ENCODE measurements at places on chromosomes 3 and 15.

DNA sequence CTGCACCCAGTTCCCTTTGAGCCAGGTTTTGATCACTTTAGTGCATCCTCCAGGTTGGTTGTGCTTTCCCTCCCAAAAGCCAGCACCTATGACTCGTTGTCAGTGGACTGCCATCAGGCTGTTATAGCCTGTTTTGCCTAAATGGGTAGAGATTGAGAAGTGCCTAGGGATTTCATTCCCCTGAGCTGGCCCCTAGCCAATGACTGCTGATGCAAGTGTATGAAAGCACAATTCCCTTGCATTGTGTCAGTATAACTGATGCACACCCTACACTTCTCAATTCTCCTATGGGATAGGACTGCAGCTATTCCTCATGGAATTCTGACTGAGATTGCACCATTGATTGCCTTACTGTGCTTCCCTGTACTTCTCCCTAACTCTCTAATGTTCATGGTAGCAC, 102.1 kb upstream of the ARPP21 start:
- no peak for DNase-seq

DNA sequence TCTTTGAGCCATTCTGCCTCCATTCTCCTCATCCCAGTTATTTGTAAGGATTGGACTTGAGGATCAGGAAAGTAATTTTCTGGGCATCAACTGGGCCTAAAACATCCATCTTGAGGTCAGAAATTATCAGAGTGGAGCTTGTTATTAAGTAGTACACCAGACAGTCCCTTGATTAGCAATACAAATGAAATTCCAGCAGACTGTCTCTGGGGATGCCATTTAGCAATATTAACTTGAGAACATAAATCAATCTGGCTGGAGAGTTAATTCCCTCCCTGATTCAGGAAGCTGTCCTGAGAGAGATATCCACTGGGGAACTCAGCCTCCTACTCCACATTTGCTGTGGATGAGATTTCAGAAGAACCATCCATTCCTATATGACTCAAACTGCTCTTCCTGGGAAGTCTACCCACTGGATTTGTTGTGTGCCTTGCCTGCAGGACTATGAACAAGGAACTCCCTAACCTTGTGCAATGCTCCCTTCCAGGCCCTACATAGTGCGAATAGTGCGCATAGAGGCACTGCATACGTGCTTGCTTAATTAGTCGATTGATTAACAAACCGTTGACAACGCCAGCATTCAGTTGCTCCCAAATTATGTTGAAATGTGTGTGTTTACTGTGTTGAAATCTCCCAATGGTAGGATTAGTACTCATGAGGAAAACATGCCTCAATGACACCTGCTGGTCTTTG, 36.1 kb upstream of the MTMR14 start:
- no peak for DNase-seq

- no peak for DNase-seq
Measured at GRCh38 chr15:48936666-48937065, 27.1 kb downstream of the SHC4 start.

GRCh38 chr3:170741756-170742529, 128.1 kb downstream of the RPL22L1 start:
- no peak for DNase-seq

- DNase-seq = no peak
Measured at GRCh38 chr15:89936051-89936785, 23.5 kb upstream of the ARPIN start.

- DNase-seq = peak; percentile 87
Measured at GRCh38 chr3:43894176-43895049, 203.7 kb downstream of the ABHD5 start.

DNA sequence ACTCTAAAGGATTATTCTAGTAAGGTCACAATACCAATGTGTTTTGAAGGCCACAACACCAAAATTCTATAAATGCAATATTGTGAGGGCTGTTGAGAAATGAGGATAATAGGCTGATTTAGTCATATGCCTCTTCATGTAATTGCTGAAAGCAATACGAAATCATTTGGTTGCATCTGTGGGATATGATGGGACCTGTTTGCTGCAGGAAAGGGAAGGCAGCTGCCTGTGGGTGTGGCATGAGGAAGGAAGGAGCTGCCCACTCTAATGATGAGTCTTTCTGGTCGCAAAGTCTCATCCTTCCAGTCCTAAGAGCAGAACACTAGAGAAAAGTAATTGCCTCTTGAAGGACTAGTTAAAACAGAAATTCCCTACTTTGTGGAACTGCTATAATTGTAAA, 245.3 kb upstream of the ZPLD1 start:
- no peak for DNase-seq

DNA sequence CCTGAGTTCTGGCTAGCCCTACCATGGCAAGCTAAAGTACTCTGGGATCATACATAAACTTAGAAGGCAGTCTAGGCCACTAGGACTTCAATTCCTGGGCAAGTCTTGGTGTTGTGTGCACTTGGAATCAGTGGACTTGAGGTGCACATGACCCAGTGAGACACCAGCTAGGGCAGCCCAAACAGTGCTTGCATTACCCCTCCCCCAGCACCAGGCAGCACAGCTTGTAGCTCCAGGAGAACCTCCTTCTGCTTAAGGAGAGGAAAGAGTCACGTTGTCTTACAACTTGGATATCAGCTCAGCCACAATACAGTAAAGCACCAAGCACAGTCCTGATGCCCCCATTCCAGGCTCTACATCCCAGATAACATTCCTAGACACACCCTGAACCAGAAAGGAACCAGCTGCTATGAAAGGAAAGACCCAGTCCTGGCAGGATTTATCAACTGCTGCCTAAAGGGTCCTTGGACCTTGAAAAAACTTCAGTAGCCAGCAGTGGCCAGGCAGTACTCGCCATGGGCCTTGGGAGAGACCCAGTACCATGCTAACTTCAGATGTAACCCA, 57.2 kb downstream of the MYO9A start:
- DNase-seq = no peak

- no peak for DNase-seq
Measured at GRCh38 chr15:94791008-94791407, 559.6 kb downstream of the MCTP2 start.

DNA sequence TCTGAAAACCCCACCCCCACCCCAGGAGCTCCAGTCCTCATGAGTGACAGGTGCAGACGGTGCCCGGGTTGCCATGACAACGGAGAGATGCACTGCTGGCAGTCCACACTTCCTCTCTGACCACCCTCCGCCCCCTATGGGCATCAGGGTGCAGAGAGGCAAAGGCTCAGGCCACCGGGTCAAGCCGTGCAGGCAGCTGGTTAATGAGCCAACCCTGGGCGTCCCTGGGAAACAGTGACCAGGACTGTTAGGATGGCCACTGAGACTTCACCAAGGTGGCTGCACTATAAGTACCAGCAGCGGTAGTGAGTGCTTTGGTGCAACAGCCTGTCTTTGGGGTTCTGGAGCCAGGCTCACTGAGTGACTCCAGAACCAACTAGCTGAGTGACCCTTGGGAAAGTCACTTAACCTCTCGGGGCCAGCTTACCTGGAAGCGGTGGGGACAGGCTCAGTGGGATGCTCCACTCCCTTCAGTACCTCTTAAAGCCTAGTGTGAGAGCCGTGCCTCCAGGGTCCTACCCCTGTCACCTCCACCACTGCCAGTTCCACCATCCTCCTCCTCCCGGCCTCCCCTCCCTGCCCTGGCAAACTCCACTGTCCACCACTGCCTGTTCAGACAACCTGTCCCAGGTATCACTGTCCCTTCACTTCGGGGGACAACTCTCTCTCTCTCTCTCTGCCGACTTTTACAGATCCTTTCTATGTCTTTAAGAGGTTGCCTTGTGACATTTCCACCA, 121.0 kb upstream of the PRR20G start:
- no peak for DNase-seq

DNA sequence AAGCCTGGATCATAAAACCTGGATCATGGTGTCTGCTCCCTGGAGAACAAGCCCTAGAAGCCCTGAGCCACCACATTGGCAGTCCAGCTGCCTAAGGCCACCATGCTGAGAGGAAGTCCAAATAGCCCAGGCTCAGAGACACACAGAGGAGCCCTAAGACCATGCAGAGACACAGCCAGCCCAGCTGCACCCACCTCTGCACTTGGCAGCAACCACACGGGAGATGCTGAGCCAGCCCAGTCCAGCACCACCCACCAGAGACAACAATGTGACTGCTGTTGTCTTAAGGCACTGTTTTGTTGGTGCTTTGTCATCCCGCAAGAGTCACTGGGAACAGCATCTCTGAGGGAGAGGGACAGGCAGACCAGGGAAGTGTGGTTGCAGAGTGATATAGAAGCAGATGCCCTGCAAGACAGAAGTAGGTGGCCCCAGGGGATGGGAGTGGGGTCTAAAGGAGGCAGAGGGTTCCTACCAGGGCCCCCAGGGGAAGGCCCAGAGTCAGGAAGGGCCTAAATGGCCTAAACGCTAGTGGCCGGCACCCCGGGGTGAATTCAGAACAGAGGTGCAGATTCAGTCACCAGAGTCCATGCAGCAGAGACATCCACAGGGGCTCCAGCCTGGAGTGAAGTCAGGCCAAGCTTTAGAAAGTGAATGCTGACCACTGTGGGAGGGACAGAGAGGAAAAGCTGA, 105.4 kb upstream of the PRR20G start:
- DNase-seq = no peak

DNA sequence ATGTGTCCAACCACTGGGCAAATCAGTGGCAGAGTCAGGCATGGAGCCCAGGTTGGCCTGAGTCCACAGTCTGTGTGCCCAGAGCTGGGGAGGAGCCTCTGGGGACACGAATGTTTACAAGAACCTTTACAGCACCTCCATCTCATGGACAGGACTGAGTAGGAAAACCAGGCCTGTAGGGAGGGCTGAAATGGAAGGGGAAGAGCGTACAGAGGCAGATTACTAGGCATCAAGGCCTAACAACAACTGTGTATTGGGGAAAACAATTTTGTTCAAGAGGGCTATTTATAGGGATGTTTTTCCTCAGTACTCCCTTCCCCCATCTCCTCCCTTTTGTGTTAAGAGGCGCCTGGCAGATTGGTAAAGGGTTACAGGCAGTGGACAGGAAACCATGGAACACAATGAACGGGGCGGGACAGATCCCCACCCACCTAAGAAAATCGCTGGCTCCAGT, 15.1 kb upstream of the ARHGAP31 start:
- DNase-seq = peak; percentile 59

GRCh38 chr15:37446921-37447320, 346.6 kb upstream of the MEIS2 start:
- no peak for DNase-seq

DNA sequence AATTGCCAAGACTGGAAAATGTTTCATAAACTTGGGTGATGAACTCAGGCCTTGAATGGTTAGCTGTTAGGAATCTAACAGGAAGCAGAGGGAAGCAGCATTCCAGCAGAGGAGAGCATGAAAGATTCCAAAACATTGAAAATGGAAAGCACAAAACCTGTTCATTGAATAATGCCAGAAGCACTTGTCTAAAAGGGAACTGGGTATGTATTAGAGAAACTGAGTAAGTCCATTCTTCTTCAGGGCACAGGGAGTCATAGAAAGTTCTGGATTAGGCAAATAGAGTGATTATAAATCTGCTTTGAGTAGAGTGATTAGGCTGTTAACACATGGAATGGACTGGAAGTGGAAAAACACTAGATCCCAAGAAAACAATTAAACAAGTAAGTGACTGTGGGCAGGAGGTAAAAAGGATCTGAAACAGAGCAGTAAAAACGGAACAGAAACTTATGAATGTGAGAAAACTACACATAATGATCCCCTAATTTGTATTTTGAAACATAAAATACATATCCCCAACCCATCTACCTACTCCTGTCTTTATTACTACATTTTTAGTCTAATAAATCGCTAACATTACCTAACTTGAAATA, 343.4 kb downstream of the TBC1D5 start:
- DNase-seq = no peak

DNA sequence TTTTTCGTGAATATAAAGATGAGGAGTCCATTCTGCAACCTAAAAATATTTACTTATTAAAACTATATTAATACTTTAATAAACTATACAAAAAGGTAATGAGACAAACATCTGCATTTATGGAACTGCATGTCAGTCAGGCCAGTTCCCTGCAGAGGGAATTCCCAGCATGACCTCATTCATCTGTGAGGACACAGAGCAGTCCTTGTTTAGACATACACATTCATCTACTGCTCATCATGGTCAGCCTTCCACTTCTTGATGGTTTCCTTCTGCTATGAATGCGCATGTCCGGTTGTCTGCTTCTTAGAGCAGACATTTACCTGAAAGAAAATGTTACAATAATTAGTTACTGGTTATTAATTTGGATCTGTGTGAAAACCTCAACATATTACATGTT, 3.3 kb upstream of the ACTR8 start:
- DNase-seq = no peak

- DNase-seq = no peak
Measured at GRCh38 chr3:134419214-134419959, 45.1 kb upstream of the AMOTL2 start.

- DNase-seq = no peak
Measured at GRCh38 chr3:17013571-17013970, 128.8 kb downstream of the PLCL2 start.

DNA sequence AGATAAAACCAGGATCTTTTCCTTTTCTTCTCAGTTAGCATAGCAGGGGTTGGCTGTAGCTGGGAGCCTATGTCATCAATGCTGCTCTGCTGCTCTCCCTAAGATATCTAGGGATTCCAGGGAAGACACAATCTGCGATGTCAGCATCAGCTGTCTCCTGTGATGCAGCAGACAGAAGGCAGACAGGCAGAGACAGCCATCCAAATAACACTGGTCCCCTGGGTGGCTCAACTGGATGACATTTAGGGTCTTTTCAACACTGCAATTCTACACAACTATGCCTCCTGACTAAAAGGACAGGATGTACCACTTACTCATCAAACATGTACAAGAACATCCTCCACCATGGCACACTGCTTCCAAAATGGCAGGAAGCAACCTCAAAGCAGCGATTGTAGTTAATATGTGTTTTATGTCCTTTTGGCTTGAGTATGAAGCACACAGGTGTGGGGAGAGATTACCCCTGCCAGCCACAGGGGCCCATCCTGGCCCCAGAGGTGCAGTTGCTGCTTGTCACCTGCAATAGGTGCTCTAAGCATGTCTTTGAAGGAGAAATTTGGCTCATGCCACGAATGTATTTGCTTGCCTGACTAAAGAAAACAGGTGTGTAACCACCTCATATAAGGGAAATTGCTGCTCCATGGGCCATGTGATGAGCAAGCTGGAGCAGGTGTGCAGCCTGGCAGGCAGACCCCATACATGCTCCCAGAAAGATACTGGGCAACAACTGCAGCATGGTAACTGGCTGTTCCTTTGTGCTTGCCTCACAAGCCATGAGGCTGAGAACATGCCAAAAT, 357.8 kb downstream of the VPS13C start:
- DNase-seq = peak; percentile 10

GRCh38 chr3:139554628-139555027, 15.1 kb upstream of the RBP1 start:
- DNase-seq = no peak
